ENCODE measurements at places on chromosomes 6 and 20.

DNA sequence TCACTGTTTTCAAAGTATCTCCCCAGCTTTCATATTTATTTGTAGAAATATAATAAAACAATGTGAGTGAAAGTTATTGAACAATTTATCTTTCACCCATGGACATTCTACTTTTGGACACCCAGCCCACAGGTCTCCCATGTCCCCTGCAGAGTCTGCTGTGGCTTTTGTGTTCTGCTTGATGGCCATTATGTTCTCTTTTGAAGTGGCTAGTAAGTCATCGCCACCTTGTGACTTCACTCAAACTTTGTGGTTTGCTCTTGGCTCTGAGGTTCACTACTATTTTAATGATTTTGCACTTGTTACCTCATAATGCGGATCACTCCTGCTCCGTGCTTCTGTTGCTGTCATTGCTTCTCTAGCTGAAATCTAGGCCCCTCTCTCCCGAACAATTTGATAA is 10.2 kb upstream of the DEFB113 start:
- DNase-seq: no peak

- DNase-seq: no peak
These were observed 41.2 kb upstream of the CHRNA4 start for GRCh38 chr20:63402181-63402859.

- no peak for DNase-seq
These were observed 16.7 kb upstream of the VNN1 start for GRCh38 chr6:132730560-132730959.

GRCh38 chr6:137699031-137699683 is 167.9 kb upstream of the TNFAIP3 start:
- DNase-seq: no peak

GRCh38 chr20:13580707-13581106 is 58.0 kb downstream of the TASP1 start:
- no peak for DNase-seq

GRCh38 chr6:117933471-117933870 is 26.4 kb downstream of the SLC35F1 start:
- no peak for DNase-seq

- no peak for DNase-seq
These were observed 6.9 kb upstream of the ZSCAN16 start for GRCh38 chr6:28117386-28118050.

DNA sequence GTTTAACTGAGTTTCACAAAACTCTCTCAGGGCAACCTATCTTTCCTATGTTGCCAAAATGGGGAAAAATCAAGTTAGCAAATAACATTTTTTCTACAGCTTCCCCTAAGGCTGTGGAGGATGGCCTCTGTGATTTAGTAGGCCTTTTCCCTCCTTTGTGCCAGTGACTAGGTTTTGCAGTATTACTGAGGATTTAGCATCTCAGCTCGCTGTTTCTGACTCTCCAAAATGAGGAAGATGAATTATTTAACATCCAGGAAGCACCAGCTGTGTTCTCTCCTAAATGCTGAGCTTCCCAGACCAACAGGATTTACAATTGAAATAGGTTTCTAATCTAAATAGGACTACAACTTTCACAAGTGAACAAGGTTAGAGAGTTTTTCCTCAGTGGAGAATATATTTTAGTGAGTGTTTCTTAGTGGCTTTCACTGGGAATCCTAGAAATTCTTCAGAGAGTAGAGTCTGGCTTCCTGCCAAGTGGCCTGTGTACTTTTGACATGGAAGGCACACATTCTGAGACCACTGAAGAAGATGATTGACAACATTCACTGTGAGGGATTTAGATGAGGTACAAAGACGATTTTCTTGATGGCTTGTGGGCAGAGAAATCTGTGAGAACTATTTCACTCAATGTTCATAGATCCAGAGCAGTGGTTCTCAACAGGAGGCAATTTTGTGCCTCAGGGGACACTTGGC is 62.4 kb downstream of the PTCHD4 start:
- no peak for DNase-seq

DNA sequence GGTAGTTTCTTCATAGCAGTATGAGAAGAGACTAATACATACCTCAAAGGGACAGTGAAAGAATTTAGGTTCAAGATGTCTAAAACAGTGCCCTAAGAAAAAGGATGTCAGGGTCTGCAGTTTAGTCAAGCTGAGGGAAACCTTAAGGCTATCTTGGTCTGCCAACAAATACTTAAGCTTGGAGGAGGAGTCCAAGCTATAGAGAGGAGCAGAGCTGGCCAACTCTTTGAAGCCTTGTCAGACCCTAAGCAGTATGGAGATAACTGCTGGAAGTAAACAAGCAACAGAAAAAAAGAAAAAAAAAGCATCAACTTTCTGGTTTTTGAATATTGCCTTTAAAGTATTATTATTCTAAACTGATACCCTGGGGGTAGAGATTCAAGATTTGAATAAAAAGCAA is 1518.1 kb downstream of the GRIK2 start:
- DNase-seq: no peak

DNA sequence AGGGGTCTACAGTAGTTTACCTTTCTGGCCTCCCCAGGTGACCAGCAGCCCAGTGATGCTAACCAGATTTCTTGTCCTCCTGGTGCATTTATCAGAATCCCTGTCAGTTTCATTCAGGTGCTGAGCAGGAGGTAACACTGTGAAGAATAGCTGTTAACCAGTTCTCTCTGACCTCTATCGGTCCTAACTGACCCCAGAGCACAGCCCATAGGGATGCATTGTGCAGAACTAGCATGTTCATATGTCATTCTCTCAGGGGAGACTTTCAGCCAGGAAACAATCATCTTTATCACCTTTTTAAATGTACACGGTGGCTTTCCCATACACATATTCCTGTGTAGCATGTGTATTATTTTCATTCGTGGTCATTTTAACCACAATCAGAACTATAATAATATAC is 49.9 kb downstream of the CNR1 start:
- DNase-seq: no peak

- no peak for DNase-seq
These were observed 76.7 kb downstream of the GPR6 start for GRCh38 chr6:110054664-110055386.

- no peak for DNase-seq
These were observed 182.2 kb downstream of the AKAP7 start for GRCh38 chr6:131317516-131317915.

DNA sequence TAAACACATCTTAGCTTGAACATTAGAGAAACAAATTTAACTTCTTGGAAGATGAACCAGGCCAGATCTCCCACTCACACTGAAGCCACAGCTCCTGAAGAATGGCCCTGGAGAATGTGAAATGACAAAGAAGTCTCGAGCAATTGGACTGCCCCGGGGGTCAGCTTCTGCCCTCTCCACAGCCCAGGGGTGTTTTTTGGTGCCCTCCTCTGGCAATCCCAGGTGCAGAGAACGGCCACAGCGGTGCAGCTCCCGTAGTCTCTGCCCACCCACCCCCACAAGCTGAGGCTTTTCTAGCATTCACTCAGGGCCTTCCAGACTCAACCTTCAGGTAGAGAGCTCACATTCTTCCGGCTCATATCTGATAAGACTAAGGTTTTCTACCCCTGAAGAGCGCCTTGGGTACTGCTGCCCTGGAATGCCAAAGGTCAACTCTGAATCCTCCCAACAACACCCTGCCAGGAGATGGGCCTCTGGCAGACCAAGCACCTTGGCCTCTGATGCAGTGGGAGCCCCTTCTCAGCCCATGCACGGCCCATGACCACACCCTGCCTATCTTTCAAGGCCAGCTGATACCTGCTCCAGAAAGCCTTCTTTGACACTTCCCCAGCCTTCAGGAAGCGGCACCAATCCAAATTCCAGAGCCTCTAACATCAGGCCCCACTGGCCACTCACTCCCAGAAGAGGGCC is 208.3 kb downstream of the SYNDIG1 start:
- no peak for DNase-seq

GRCh38 chr6:149854532-149854931 is 9.6 kb downstream of the LRP11 start:
- no peak for DNase-seq

DNA sequence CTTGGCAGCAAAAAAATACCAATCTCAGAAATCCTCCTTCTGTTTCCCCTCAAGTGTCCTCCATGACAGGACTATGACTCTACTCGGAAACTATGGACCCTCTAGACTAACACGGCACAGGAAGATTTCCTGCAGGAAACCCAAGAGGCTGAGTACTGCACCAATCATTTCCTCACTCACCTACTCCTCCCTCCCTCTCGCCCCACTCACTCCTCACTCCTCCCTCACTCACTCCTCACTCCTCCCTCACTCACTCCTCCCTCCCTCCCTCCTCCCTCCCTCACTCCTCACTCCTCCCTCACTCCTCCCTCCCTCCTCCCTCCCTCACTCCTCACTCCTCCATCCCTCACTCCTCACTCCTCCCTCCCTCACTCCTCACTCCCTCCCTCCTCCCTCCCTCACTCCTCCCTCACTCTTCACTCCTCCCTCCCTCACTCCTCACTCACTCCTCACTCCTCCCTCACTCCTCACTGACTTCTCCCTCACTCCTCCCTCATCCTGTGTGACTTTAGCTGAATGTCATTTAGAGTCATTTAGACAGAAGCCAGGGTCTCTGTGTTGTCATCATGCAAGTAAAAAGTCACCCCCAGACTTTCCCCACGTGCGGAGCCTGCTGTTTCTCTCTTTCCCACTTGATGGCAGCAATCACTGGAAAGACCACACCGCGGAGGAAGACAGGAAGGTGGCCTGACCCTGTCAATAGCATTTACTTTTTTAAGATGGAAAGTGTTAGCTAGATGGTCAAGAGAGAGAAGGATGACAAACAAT is 226.8 kb upstream of the PDE10A start:
- DNase-seq: no peak

DNA sequence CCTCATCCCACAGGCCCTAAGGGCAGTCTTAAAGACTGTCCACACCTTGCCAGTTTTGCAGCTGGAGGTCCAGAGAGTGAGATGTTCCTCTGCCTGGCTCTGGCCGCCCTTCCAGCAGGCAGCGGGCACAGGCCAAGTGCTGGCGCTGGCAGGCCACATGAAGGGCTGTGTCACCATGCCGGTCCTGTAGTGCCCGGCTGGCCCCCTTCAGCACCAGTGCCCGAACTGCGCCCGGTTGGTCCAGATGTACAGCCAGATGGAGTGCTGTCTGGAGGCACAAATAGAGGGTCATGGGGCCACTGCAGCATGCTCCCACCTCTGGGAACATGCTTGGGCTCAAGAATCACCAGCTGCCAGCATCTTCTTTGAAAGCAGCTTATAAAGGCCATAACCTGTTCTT is 3.8 kb downstream of the NFKBIE start:
- no peak for DNase-seq

- no peak for DNase-seq
These were observed 417.3 kb upstream of the NOX3 start for GRCh38 chr6:155872961-155873360.

DNA sequence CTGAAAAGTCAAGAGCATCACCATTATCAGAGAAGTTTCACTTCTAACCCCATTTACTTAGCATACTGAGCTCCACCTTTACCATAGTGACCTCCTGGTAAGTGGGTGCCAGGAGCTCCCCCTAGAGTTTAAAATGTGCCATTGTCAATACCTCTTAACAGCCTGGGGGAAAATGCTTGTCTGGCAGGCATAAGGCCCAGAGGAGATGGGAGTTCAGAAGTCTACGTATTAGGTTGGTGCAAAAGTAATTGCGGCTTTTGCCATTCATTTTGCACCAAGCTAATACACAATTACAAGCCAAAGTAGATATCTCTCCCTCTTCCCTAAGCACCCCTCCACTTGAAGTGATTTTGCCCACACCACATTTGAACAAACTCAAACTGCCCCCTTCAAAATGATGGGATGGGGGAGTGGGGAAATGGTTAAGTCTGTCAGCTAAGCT is 919.0 kb downstream of the KIF16B start:
- no peak for DNase-seq

- DNase-seq: no peak
These were observed 268.3 kb downstream of the CDKAL1 start for GRCh38 chr6:20802596-20802995.

DNA sequence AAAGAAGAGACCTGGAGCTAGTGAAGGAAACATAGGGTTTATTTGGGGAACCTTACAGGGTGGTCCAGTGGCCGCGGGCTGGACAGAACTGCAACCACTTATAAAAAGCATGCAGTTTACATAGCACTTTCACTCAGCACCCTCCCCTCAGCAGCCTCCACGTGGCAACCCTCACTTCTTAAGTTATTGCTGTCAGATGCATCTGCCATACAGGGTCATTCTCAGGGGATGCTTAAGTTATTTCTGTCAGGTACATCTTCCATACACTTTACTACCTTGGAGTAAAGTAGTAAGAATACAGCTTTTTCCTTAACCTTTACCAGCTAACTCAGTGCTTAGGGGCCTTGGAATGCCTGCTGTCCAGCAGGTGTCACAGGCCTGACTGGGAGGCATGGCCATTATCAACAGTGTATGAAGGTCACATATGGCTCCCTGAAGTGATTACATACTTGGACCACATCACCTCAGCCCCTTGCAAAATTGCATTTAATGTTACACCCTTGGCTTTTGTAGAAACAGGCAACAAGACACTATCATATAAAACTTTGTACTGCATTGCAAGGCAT is 2.0 kb upstream of the NOL7 start:
- no peak for DNase-seq

GRCh38 chr6:144049386-144049785 is 41.3 kb upstream of the PLAGL1 start:
- DNase-seq: no peak

DNA sequence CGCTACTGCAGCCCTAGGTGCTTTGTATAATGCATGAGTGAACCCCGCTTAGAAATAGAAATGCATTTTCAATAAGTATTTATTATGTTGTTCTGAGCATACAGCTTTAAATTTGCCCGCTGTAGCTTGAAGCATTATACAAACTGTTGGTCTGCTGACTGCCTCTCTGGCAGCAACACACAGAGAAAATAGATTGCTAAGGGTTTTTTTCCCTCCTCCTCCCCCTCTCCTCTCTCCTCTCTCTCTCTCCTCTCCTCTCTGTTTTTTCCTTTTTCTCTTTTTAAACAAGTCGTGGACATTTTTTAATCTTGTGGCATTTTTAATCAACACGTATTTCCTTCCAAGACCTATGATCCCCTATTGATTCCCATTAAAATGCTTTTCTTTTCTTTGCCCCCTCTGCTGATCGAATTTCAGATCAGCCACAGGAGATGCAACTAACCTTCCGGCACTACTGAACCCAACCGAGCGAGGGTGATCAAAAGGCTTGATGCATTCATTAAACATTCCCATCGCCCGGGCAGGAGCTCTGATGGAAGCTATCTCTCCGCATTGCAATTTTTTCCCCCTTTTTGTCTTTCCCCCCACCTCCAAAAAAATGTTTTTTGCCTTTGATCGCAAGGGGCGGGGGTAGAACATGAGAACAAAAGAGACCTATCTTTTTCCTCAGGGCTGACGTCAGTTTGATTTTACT is 90.7 kb upstream of the ARID1B start:
- peak; percentile 29 for DNase-seq
